ENCODE measurements at places on chromosomes 6 and 20. TPM values are rescaled to one million over a fixed set of nuclear protein-coding genes. Genes with fewer than 3 reads are reported as not detected.

Gene VPS16
- 25.1 TPM for total RNA-seq

Gene RBBP8NL
- 0.14 TPM for total RNA-seq

Gene TPX2
- 41.6 TPM for total RNA-seq

Gene GRIK2
- total RNA-seq, result 2.5 TPM

DNA sequence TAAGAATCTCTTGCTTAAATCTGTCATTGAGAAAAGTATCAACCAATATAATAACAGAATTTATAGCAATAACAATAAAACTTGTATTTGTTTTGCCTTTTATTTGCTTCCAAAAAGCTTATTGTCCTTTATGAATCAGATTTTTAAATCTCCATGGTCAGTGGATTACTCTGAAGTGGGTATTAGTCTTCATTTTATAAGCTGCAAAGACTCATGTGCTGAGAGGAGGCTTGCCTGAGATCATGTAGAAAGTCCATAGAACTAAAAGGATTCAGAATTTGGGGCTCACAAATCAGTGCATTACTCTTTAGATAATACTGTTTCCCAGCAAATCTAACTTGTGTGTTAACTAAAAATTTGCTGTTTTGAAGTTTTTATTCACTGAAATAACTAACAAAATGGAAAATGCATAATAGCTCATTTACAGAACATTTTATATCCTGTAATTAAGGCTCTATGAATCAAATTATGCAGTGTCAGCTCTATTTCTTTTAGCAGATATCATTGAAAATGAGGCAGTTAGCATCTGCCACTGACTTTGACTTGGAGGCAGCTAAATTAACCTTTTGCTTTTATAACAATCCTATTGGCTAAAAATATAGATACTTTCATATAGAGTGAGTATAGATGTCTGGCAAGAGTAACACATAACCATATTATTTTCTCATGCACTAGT is 781.1 kb upstream of the CITED2 start:
- DNase-seq, result no peak

GRCh38 chr6:102520966-102521365 is 1127.5 kb downstream of the GRIK2 start:
- no peak for DNase-seq

DNA sequence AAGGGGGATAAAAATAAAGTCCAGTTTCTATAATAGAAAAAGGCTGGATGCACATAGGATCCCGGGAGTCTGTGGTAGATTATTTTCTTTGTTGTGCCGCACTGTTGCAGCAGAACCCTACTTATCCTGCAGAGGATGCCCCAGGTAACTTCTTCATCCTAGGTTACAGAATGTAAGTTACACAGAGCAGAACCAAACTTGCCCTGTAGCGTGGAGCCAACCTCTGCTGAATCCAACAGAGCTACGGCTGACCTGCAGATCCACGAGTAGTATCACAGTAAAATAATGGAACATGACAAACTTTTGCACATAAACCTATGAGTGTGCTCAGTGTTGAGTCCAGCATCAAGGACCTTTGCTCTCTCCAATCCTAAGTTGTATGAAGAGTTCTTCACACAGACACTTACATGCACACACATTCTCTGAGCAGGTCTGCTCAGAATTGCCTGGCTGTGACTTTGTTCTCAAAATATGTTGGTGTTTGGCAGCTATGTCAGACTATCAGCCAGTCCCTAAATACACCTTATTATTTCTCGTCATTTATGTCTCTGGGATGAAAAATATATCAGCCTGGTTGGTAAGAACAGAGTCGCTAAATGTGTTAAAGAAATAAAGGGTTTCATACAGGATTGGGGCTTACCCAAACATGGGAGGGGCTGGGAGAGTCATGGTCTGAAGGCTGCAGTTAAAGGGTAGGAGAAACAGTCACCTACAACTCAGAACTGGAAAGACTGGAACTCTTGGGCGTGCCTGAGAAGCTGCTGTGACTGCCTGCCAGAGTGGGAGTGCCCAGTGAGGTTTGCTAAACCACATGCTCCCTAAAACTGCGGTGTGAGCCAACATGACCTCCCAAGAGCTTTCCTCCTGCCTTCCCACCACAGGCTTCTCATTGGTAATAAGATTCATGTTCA is 165.1 kb upstream of the SLC24A3 start:
- DNase-seq, result no peak

- DNase-seq, result no peak
These were observed 531.1 kb upstream of the CITED2 start for GRCh38 chr6:139905404-139906052.

Measured in astrocyte (in vitro differentiated cells and primary cell).